DND-41 (cell line): ENCODE measurements at places on chromosomes 5 and 9.

DNA sequence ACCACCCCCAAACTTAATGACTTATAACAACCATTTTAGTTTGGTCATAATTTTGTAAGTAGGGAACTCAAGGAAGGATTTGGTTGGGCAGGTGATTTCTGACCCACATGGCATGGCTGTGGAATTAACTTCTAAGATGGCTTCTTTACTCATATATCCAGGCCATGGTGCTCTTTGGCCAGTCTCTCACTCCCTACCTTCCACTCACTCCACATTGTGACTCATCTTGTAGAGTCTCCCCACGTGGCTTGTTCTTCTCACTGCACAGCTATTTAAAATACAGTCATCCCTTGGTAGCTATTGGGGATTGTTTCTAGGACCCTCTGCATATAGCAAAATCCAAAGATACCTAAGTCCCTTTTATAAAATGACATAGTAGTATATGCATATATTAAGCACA lies 76.6 kb upstream of the MAST4 start:
- DNase-seq = no peak

DNA sequence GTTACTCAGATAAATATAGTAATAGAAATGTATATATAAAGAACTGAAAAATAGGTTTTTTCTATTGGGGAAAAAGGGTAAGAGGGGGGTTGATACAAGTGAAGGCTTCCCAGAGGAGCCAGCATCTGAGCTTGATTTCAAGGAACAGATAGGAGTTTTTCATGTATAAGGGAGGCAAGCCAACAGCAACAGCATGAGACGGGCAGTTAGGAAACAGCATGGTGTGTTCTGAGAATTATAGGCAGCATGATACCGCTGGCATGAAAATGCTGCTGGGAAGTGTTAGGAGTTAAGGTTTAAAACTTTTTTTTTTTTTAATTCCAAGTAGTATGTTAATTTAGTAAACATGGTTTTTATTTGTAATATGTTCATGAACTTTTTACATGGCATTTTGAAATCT lies 9.7 kb downstream of the CDC37L1 start:
- no peak for DNase-seq

GRCh38 chr9:71819115-71819739 lies 50.9 kb upstream of the CEMIP2 start:
- peak; percentile 45 for DNase-seq

DNA sequence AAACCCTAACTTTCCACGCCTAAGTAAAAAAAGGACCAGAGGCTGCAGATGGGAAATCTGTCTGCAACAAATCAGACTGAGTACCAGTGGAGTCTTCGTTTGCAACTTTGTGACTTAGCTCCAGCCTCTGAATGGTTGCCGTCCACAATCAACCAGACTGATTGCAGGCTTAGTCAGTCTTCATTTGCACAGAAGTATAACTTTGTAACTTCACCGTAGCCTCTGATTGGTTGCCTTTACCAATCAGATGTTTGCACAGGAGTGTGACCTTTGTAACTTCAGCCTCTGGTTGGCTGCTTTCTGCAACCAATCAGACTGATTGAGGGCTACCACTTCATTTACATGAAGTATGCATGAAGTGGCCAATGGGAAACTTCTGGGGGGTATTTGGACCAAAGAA lies 53.7 kb downstream of the TGFBR1 start:
- DNase-seq = no peak

- DNase-seq = no peak
These were observed 8.9 kb downstream of the SRP19 start for GRCh38 chr5:112869948-112870347.

- peak; percentile 48 for DNase-seq
These were observed 518 bp downstream of the UBE2B start for GRCh38 chr5:134371834-134372340.

DNA sequence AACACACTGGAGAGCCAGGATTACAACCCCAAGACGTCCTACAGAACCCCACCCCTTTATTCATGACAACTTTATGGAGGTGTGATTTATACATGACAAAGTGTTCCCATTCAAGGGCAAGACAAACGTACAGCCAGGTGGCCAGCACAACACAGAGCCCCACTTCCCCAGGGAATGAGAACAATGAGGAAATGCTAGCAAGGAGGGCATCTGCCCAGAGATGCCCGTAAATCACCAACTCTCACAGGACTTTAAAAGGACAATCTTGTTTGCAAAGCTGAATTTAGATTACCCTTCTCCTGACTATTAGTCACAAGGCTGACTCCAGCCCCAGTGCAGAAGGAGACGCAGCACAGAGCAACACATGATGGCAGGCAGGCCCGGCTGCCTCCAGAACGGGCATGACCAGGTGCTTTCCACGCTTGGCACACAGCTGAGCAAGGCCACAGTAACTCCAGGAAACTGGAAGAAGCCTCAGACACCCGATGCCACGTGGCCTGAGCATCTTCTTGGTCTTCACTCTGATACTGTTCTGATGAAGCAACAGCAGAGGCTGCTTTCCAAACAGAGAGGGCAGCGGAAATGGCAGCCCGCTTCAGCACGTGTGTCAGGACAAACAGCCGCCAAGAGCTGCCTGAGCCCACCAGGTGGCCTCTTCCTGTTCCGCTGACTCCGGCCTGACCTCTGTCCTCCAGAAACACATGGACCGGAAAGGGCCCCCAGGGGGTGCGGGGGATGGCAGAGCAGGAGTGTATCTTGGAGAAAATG lies 51.4 kb downstream of the ROR2 start:
- DNase-seq = no peak

GRCh38 chr9:109912726-109913460 lies 132.9 kb downstream of the PALM2AKAP2 start:
- DNase-seq = no peak

DNA sequence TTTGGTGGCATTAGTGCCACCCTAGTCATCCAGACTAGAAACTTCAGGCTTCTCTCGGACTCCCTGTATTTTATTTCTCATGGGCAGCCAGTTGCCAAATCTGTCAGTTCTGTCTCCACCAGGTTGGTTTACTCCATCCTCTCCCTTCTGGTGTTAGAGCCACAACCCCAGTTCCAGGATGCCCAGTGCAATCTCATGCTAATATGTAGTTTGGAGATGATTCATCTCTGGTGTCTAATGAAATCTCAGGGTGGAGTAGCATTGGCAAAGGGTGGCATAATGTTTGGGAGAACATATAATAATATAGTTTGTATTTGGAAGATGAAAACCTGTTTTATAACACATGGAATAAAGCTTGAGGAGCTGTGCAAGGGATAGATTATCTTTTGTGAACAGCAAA lies 30.2 kb downstream of the SLC46A2 start:
- no peak for DNase-seq

DNA sequence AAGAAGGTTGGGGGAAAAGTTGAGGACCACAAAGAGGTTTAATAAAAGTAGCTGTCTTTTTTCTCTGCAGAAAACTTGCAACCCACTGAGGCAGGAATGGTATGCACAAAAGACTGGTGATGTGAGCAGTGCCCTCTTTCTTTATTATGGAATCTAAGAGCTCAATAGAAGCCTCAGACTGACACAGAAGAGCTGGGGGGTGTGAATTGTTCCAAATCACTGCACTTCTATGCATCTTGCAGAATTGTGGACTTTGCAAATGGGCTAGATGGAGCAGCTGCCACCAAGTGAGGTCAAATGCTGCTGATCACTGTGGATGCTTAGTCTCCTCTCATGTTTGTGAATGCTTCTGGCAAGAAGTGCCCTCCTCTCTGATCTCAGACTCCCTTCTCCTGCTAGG lies 227.1 kb downstream of the ZSWIM6 start:
- no peak for DNase-seq

GRCh38 chr9:87684627-87685219 lies 41.2 kb upstream of the CTSL start:
- DNase-seq = no peak

GRCh38 chr9:81461196-81461595 lies 228.2 kb downstream of the TLE1 start:
- no peak for DNase-seq

DNA sequence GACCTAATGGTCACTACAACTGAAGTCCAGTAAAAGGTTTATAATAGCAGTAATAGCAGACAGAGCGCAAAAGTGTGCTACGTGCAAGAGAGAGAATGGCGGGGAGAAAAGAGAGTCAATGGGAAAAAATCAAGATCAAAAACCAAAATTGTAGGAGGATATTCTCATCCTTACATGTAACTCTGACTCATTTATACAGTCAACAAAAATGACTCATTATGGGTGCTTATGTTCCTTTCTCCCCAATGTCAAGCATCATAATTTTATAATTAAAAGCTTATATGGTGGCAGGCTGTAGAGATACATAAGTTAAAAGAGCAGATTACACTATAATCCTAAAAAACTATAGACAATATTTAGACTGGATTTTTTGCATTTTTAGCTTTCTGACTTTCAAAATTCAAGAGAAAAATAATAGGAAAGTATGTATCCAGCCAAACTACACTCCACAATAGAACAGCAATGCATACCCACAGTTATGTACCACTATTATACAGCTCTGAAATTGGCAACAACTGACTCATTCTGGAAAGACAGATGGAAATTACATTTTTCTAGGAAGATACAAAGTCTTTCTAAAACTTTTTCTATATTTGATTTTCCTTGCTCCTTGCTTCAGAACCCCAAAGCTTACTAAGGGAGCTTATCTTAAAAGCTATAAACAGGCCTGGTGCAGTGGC lies 78.4 kb downstream of the PLPP1 start:
- DNase-seq = no peak

DNA sequence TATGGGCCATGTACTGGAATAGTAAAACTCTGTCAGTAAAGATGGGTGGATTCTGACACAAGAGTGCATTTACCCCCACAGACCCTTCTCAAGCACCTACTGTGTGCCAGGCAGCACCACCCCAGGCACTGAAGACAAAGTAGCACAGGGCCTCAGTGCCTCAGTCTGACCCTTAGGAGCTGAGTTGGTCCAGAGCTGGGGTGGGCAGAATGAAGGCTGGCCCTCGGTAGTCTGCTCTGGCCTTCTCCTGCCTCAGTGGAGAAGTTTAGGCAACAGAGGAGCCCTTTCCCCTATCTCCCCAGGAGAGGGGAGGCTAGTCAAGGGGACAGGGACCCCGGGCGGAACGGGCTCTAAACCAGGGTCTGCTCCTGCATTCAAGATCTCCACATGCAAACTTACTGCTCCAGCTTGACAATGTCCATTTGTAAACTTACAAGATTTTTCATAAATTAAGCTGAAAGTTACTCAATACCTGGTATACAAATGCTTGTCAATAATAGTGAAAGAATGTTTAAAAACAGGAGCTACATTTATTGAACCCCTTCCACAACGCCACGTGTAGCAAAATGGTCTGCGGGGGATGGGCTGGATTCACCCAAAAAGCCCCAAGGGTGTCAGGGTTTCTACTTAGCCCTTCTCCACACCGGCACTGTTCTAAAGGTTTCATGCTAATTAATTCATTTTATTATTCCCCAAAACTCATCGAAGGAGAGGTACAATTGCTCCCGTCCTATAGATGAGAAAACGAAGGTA lies 1.5 kb downstream of the VDAC1 start:
- DNase-seq = no peak

- DNase-seq = no peak
These were observed 10.3 kb upstream of the YTHDC2 start for GRCh38 chr5:113503146-113503545.
